ENCODE measurements at places on chromosomes 16 and 17. TPM values are rescaled to one million over a fixed set of nuclear protein-coding genes. Genes with fewer than 3 reads are reported as not detected.
A peak's percentile ranks its signal among the peaks of the same experiment; 100 is the strongest.

DNA sequence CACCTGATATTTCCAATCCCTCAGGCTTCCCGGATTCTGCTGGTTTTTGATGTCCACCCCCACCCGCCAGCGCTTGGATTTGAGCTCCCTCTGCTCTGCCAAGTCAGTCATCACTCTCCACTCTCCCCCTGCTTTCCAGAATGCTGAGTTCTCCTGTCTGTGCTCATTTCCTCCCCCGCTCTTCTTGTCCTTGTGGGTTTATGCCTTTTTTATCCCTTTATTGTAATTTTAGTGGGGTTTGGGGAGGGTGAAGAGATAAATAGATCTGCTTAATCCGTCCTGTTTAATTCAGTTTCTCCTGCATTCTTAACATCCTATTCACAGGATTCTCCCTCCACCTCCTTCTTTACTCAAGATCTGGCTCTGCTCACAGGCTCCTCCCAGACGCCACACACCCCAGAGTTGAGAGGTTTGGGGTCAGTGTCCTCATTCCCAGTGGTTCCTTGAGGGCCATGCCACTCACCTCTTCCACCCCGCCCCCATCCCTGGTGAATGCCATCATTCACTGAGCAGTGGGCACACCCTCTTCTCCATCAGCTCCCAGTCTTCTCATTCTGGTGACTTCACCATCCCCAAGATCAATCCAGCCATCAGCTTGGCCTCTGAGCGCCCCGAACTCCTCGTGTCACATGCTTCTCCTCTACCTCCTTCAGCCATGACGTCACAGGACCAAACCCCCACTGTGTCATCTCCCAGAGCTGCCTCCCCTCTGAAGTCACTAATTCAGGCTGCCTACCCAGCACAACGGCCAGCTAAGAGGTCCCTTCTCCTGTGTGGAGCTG, 15.1 kb upstream of the GUCY2D start:
- DNase-seq = no peak

GRCh38 chr16:85303354-85303883, 191.1 kb upstream of the CIBAR2 start:
- DNase-seq = peak; percentile 75

DNA sequence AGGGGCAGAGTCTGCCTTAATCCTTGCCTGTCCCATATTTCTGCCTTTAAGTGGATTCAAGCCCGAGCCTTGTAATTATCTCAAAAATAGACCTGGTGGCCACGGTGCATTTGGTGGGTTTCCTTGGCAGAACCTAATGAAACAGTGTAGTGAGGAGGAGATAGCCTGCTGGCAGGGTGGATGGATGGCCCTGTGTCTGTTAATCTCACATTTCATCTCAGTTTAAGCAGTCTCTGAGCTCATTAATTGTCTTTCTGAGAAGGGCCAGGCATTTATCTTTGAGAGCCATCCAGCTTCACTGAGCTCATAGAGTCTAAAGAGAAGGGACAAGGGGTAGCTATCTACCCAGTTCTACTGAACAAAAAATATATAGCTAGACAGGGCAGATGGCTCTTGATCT, 364.0 kb upstream of the EEF2KMT start:
- no peak for DNase-seq

GRCh38 chr17:44556832-44557606, at the start of gene FZD2:
TSS of gene FZD2 (plus strand) at chr17:44557484. CDS start at chr17:44557689, 205 bp downstream.
- DNase-seq = peak; percentile 98

DNA sequence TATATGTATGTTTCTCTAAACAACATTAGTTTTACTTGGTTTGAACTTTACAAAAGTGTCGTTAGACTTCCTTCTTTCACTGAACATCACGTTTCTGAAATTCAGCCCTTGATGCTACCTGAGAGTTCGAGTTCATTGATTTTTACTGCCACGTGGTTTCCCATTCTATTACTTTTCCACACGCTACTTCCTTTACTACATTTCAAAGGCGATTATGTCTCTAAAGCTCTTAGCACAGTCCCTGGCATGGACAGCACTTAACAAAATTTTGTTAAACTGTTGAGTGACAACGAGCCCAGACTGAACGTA, 15.9 kb upstream of the ARHGAP17 start:
- no peak for DNase-seq

DNA sequence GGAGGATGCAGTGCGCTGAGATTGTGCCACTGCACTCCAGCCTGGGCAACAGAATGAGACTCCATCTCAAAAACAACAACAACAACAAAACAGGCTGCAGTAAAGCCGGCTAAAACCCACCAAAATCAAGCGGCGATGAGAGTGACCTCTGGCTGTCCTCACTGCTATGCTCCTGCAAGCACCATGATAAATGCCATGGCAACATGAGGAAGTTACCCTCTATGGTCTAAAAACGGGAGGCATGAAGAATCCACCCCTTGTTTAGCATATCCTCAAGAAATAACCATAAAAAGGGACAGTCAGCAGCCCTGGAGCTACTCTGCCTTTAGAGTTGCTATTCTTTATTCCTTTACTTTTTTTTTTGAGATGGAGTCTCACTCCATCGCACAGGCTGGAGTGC, 8.4 kb upstream of the LGALS3BP start:
- no peak for DNase-seq

CEP20 gene
- 63.0 TPM for total RNA-seq

- DNase-seq = no peak
Observed at GRCh38 chr17:78882540-78883088, 20.4 kb downstream of the CEP295NL start.

- DNase-seq = no peak
Observed at GRCh38 chr16:87622756-87623319, 20.5 kb downstream of the JPH3 start.

DNA sequence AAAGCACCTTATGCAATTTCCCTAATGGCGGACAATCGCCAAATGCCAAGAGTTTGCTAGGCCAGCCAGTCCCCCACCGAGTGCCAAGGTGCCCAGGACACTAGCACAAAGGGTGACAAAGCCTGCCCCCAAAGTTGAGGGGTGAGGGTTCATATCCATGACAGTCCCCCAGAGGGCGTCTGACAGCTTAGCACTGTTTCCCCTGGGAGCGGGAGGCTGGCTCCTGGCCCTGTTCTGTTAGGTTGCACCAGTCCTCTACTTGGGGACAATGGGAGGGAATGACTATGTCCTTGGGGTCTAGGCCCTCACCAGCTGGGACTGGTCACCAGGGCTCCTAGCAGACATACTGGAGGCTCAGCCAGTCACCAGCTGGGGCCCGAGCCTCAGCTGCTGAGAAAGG, 66.9 kb downstream of the MYO18A start:
- DNase-seq = peak; percentile 59

GRCh38 chr16:12289175-12290063, 312.9 kb downstream of the SNX29 start:
- DNase-seq = no peak

DNA sequence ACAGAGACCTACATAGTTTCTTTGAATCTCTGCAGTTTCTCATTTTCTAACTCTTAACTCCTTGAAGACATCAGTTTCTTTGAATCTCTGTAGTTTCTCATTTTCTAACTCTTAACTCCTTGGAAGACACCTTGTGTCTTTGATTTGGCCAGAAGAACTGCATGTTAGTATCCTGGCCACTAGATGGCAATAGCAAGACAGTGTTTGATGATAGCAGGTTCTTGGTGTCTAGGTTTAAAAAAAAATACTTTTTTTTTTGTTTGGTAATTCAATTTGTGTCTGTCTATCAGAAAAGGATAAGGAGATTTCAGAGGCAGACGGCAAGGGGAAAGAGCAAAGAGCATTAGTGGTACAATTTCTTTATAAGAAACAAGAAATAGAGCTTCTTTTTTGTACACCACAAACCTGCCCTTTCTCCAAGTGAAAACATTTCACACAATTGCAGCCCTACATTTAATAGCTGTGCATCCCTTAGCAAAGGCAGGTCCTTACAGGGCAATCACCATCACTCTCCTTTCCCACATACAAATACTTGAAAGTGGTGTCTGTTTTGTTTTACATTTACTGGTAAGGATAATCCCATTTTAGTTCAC, 1324.9 kb upstream of the CDH8 start:
- DNase-seq = peak; percentile 75
